ENCODE measurements at places on chromosomes 16 and 17.

DNA sequence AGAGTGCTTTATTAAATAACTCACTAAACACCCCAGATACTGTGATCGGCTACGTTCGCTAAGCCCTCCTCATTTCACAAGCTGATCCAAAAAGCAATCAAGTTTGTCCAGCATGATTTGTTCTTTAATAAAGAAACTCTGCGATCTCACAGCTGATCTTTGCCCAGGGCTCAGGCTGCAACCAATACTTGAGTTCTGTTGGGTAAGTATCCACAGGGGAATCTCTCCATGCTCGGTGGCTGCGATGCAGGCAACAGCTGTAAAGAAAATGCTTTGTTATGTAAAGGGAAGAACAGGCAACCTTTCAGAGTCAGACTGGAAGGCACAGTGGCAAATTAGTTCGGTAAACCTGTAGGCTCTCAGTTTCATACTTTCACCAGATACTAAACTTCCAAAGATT is 67.5 kb downstream of the SHISA6 start:
- DNase-seq, result no peak

- DNase-seq, result no peak
Observed at GRCh38 chr17:788551-788950, 6.4 kb downstream of the MRM3 start.

- DNase-seq, result no peak
Observed at GRCh38 chr17:7929158-7930023, at the start of gene KCNAB3. TSS of gene KCNAB3 (minus strand) at chr17:7929856. CDS start at chr17:7929435, 421 bp downstream.

DNA sequence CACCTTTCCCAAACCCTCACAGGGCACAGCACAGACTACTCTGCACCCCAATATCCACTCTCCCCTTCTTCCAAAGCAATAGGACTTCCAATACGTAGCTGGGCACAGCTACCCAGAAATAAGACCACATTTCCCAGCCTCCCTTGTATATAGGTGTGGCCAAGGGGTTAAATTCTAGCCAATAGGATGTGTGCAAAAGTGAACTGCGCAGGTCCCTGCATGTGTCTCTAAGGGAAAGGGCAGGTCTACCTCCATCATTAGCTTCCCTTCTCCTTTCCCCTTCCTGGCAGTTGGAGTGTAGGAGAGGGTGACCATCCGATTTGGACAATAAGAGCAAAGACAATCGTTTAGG is 25.5 kb upstream of the SNN start:
- DNase-seq, result no peak
